ENCODE measurements at places on chromosomes 4 and X.

GRCh38 chr4:83216959-83217683 lies 67.5 kb downstream of the COQ2 start:
- DNase-seq: no peak

DNA sequence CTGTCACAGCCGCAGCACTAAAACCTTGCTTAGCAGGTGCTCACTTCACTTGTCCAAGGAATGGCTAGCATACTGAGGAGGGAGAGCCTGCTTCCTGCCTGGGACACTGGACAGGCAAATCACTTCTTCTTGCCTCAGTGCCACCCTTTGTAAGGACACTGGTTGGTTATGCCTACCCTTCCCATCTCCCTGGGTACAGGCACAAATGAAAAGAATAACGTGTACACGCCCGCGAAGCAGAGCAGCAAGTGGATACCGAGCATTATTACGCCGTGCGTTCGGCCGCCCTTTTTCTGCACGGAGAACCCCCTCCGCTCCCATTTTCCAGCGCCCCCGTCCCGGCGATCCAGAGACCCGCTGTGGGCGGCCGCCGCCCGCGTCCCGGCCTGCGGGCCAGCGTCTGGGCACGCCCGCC lies 338 bp upstream of the KLHL2 start:
- DNase-seq: peak; percentile 38

DNA sequence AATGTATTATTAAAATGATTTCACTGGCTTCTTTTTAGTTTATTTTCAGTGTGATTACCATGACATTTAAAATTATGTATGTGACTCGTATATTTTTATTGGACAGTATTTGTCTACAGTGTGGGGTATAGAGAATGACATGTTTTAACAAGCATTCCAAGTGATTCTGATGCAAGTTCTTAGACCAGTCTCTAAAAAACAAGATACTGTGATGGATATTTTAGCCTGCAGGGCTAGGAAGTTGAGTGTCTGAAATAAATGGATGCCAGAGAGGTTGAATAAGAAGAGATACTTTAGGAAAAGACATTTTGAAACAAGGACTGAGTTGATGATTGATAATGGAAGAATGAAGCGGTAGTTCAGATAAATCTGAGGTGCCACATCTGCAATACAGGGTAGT lies 3.5 kb upstream of the MAD2L1 start:
- DNase-seq: no peak

- peak; percentile 85 for DNase-seq
These were observed 76.0 kb downstream of the INTS6L start for GRCh38 chrX:135596495-135596894.

- DNase-seq: peak; percentile 6
These were observed 31.0 kb downstream of the RAB40A start for GRCh38 chrX:103488332-103488731.

GRCh38 chrX:13170966-13171558 lies 126.6 kb upstream of the FAM9C start:
- DNase-seq: peak; percentile 1
